ENCODE measurements at places on chromosomes 2 and 18.

- DNase-seq: no peak
These were observed 5.4 kb downstream of the ARHGAP28 start for GRCh38 chr18:6734726-6735430.

- DNase-seq: no peak
These were observed 109.8 kb upstream of the SEC11C start for GRCh38 chr18:59029663-59030429.

GRCh38 chr2:168758970-168759820, 43.2 kb upstream of the NOSTRIN start:
- DNase-seq: no peak

GRCh38 chr2:41242001-41242331, 790.1 kb upstream of the SLC8A1 start:
- DNase-seq: no peak

DNA sequence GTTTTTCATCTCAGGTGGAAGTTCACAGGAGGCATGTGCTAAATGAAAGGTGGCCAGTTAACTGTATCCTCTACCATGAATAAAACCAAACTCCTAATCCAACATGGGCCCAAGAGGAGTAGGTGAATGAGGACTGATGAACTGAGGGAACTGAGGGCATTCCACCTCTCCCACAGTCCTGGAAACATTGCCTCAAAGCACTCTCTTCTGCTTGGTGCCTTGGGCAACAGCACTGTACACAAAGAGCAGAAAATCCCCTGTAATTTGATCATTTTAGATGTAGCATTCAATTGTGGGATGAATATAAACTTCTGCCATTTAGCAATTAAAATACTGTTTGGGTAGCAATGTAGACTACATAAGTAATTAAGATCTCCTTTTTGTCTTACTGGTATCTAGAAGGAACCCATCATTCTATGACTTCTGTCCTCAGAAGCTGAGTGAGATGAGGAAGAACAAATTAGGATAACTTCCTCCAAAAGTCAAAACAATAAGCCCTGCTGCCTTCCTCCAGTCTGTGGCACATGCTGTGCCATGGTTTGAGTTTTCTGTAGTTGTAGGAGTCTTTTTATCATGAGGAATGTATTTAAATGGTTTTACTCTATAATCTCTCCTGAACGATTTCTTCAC, 86.7 kb upstream of the ZEB2 start:
- DNase-seq: no peak

DNA sequence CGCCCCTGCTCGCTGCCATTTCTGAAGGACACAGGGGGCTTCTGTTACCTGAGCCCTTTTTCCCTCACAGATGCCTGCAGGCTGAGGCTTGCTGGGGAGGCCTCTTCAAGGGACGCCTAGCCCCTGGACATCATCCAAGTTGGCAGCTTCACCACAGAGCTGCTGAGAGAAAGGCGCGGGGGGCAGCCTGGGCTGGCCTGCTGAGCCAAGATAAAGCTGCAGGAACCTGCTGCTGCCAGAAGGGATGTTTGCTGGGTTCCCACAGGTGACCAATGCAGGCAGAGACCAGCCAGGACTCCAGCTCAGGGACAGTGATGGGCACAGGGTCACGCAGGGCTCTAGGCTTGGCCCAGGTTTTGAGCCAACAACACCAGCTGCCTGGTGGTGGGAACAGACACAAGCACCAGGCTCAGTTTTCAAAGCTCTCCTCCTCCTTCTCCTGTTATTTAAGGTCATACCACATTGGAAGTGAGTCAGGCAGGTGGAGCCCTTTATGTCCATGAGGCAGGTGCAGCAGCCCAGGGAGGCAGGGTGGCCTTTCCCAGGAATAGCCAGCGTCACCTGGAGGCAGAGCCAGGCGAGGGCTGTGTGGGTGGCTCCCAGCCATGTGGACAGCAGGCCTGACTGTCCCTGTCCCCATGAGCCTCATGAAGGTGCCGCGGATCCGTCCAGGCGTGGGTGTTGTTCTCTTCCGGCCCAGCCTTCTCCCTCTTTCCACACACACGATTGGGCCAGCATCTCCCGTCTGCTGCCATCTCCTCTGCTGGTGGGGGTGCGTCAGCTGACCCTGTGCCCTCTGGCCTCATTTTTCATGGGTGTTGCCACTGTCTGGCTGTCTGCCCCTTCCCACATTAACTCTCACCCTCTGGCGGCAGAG, 515.5 kb upstream of the MYT1L start:
- DNase-seq: no peak

GRCh38 chr2:44804406-44805265, 136.9 kb upstream of the SIX3 start:
- no peak for DNase-seq

GRCh38 chr2:42961385-42961811, 169.0 kb upstream of the HAAO start:
- DNase-seq: no peak

DNA sequence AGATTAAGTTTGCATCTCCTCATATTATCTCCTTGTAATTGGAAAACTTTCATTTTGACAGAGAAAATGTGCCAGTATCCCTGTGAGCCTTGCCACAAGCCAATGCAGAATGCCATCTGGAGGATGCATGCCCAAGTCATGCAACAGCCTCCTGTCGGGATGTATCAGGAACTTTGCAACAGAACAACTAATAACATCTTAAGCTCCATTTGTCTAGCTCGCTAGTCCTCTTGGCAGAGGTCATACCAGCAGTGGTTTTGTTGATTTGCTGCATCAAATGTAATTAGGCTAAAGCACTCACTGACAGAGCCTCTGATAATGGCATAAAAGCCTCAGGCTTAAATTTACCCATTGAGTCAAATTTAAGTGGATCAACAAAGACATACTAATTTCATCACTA, 125.8 kb downstream of the UBE2E3 start:
- no peak for DNase-seq

DNA sequence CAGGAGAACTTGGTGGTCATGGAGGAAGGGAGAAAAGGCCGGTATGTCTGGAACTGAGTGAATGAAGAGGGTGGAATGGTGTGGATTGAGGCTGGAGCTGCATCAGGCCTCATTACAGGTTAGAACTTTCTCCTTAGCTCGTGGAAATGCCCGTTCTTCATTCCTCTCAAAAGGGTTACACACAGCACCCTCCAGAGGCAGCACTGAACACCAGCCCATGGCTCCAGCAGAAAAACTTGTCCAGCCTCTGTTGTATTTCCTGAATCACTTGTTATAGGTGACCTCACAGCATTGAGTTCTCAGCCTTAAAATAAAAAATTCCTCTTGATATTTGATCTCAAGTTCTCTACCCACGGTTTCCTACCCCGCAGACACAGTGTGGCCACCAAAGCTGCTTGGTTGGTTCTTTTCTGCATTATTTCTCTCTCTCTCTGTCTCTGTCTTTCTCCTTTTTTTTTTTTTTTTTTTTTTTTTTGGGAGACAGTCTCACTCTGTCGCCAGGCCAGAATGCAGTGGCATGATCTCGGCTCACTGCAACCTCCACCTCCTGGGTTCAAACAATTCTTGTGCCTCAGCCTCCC, 89.6 kb downstream of the ITGB1BP1 start:
- no peak for DNase-seq

- DNase-seq: no peak
These were observed 149.8 kb downstream of the FAM210A start for GRCh38 chr18:13576598-13576997.

GRCh38 chr18:49813069-49813318, 339 bp downstream of the ACAA2 start:
- no peak for DNase-seq

GRCh38 chr2:229372207-229372606, 101.1 kb upstream of the PID1 start:
- no peak for DNase-seq

GRCh38 chr2:111898703-111899514, 502 bp downstream of the MERTK start:
- DNase-seq: no peak

GRCh38 chr2:142140434-142140845, 9.6 kb upstream of the LRP1B start:
- DNase-seq: no peak

DNA sequence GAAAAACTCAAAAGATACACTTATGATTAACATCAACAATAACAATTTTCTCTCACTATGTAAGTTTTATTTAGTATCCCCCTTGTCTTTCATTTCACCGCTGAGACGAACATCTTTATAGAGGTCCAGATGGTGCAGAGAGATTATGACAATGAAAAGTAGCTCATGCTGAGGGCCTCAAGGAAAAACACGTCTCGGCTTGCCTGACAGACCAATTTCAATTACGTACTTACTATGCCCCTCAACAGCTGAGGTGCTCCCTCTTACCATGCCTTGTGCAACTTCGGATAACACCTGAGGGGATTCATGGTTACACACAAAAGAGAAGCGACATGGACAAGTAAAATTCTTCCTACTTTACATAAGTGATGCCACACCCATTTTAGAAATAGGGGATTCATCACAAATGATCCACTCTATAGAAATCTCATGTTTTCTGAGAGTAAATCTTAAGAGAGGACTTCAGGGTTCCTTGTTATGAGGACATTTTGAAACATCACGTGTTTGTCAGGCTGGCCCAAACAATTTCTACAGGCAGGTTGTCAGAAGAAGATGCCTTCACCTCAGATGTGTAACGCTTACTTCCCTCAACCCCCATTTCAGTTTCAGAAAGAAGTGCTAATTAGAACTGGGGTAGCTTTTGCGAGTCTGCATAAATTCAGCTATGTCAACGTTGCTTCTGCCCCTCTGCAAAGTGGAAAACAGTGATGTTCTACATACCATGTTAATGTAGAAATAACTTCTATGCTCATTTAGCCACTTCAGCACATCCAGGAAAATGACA, 191.4 kb downstream of the NRXN1 start:
- no peak for DNase-seq

DNA sequence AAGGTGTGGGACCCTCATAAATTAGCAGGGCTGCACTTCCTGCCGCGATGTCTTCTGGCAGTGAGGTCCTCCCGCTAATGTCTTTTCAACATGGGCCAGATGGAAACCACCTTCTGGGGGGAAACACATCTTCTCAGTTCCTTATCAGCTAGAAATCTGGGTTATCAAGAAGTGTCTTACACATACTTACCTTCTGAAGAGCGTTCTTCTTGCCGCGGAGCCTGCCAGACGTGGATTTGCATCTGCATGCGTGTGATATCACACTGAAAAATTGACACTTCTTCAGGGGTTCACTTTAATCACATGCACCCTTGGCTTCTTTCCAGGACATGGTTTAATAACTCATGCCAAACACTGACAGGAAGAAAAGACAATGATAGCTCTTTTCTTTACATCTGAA, 163.5 kb upstream of the SOX11 start:
- DNase-seq: no peak

- DNase-seq: no peak
These were observed 104.9 kb upstream of the MGAT5 start for GRCh38 chr2:134148843-134149472.

DNA sequence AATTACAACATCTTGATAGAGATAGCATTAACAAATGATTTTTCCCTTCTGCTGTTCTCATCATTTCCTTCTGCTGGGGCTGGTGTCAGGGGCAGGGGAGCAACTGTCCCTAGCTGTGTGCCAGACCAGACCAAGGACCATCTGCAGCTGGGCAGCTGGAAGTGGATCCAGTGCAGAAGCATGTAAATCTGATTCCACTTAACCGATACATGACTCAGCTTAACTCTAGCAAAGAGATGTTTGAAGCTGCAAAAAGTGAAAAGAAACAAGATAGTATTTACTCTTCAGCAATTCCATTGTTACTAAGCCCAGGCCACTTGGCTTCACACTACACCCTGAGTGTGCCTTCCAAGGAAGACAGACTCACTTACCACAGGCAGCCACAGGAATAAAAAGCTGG, 151.1 kb downstream of the GALNT1 start:
- no peak for DNase-seq

DNA sequence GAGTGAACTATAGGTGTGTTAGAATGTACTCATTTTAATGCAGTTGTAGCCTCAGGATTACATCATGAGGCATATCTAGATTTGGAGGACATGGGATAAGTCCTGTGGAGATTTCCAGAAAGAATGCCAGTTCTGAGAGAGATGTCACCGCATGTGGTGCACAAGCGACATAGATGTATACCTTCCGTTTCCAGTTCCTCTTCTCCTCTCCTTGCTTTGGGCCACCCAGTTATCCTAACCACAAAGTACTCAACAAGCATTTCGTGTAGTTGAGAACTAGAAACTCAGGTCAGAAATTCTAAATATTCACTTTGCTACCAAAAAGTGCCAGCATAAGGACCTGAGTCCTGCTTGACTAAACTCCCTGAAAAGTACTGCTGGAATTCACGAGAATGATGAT, 66.5 kb downstream of the KCTD18 start:
- no peak for DNase-seq

GRCh38 chr18:74299746-74300145, 8.0 kb upstream of the CYB5A start:
- DNase-seq: no peak

DNA sequence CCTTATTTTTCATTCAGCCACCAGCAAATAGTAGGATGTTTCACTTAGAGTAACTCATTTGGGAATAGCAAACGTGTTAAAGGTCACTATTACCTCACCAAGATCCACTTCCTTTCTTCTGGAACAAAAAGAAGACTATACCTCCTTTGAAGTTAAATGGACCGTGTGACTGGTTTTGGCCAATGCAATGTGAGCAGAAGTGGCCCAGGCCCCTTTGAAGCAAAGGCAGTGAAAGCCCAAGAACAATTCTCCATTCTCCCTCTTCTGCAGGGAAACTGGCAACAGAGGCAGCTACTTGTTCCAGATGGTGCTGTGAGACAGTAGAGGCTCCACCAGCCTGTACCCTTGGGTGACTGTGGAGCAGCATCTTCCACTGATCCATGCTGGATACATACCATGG, 11.3 kb upstream of the MALL start:
- no peak for DNase-seq

DNA sequence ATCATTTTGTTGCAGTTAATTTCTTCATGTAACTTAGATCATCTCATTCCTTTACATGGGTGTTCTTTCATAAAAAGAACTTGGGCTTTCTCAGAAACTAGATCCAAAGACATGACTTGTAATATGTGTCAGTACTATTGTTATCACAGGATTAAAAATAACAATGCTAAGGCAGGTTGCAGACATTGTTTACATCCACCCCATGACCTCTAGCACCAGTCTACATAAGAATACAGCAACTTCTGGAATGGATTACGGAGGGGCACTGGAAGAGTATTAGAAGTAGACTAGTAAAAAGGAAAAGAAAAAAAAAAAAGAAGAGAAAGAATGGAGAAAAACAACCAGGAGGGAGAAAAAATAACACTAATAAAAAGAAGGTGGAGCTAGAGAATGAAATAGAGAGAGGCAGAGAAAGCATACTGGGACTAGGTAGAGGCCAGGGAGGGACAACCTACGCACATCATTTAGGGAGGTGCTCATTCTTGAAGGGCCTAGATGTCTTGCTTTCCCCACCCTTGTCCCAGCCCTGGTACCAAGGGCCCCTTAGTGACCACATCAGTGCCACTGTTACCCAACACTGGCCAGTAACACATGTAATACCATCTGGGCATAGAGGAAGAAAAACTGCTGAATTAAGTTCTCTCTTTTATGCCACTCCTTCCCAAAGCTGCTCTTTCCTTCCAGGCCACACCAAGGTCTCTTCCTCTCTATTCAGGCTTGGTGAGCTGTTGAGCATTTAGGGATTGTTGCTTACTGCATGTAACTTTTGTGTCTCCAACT, 70.6 kb upstream of the KLF7 start:
- DNase-seq: no peak

All from stimulated activated CD8-positive, alpha-beta memory T cell treated with anti-CD3 and anti-CD28 coated beads, Interleukin-4, amount 100 ng/mL, for 1 hour (primary cell).